ENCODE measurements at places on chromosomes 7 and 10.

DNA sequence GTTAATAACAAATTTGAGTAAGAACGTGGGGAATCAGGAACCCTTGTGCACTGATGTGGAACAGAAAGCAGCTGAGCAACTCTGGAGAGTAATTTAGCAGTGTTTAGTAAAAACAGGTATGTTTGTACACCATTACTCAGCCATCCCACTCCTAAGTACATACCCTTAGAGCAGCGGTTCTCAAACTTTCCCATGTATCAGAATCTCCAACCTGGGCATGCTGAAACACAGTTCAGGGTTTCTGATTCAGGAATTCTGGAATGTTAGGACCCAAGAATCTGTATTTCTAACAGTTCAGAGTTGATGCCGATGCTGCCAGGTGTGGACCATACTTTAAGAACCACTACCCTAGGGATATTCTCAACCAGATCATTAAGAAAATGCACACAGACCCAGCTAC, 5.1 kb downstream of the SGMS1 start:
- no peak for DNase-seq

- DNase-seq: no peak
Observed at GRCh38 chr10:99529591-99530107, 3.1 kb upstream of the NKX2-3 start.

- no peak for DNase-seq
Observed at GRCh38 chr7:41420421-41420820, 282.5 kb downstream of the INHBA start.

DNA sequence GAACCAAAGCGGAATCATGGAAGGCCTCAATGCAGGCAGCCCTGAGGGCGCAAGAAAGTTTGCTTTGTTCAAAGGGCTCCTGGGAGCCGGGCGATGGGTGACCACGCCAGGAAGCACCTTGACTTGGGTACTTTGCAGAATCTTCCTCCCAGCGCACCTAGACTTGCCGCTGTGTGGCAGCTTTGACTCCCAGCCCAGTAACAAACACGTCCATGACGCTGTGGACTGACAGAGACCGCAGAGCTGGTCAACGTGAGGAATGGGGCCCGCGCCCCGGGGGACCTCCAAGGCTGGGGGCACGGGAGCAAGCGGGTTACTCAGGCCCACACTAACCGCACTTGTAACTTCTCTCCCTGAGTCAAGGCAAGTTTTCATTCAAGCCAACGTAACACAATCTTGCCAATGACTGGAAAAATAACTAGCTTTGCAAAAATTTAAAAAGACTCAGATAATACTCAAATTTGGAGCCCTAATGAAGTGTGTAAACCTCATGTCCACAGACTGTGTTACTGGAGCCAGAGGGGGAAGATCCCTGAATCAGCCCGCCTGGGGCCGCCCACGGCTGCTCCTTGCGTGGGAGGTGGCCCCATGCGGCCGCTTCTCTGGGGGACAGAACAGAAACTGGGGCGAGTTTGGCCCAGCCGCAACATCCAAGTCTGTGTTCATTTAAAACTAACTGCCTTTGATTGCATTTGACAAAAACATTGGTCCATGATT, 130.8 kb downstream of the DNAJB6 start:
- no peak for DNase-seq

GRCh38 chr10:96695366-96695765, 24.9 kb downstream of the PIK3AP1 start:
- DNase-seq: no peak

GRCh38 chr7:124764847-124765400, 668 bp downstream of the GPR37 start:
- peak; percentile 11 for DNase-seq

GRCh38 chr10:109931163-109931562, 7.9 kb upstream of the XPNPEP1 start:
- no peak for DNase-seq

Data from heart right ventricle (tissue), 16 donors.